Spleen (tissue), 13 donors: ENCODE measurements at places on chromosomes 2 and 18. TPM values are rescaled to one million over a fixed set of nuclear protein-coding genes. Genes with fewer than 3 reads are reported as not detected.

- H3K4me3 ChIP-seq = no peak overlapping the region
- no peaks in the 10 kb centered on the region for H3K36me3 ChIP-seq
- peaks cover 12% of the 10 kb centered on the region for H3K4me1 ChIP-seq
- no peak for DNase-seq
- H3K27ac ChIP-seq = no peak overlapping the region
These were observed 61.8 kb upstream of the ZC3H15 start for GRCh38 chr2:186424265-186424664.

The MZT2A gene
- total RNA-seq = 70.6 TPM

- DNase-seq = no peak
- no peak overlapping the region for H3K4me3 ChIP-seq
- peaks cover 7% of the 10 kb centered on the region for H3K27me3 ChIP-seq
- no peaks in the 10 kb centered on the region for H3K36me3 ChIP-seq
- no peak overlapping the region for H3K27ac ChIP-seq
- no peaks in the 10 kb centered on the region for H3K4me1 ChIP-seq
These were observed 114.3 kb downstream of the TPGS2 start for GRCh38 chr18:36714476-36714875.

The UGT1A4 gene
- total RNA-seq = not detected

The GATA6 gene
- 51.5 TPM for total RNA-seq

The EVA1A gene
- total RNA-seq = 10.6 TPM

DNA sequence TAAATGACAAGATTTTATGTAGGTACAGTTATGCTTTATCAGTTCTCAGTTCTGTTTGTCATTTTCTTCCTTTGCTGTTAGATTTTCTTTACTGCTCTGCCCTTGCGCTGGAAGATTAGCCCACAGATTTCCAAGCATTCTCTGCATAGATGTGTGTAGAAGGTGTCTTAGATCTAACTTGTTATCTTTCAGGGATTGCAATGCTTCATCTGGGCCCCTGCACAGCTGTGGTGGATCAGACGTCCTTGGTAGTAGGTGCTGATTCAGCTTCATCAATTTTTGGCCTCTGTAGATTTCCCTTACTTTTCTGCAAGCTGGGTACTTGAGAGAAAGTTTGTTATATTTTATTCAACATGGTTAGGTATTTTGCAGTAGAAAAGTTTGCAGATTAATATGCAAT is 115.3 kb upstream of the LINC00305 start:
- H3K4me1 ChIP-seq = no peaks in the 10 kb centered on the region
- H3K27ac ChIP-seq = no peak overlapping the region
- H3K27me3 ChIP-seq = no peaks in the 10 kb centered on the region
- H3K36me3 ChIP-seq = no peaks in the 10 kb centered on the region
- DNase-seq = no peak

The IL1R1 gene
- total RNA-seq = 75.8 TPM

The HOXD11 gene
- not detected for total RNA-seq

DNA sequence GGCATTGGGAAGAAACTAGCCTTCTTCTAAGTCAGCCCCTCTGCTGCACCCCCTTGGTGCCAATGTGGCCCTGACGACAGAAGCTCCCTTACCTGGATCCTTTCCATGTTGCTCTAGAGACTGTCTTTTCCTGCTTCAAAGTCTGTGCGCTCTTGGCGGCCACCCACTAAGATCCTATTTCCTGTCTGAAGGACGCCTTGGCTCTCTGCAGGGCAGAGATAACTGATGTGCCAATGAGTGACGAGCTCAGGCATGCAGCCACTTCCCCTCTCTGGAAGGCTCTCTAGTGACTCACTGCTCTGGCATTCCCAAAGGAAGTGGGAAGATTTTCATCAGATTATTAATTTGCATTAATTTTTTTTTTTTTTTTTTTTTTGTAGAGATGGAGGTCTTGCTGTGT is 273.5 kb downstream of the CDH20 start:
- no peak for DNase-seq
- H3K27ac ChIP-seq = peak overlapping the region; percentile 57
- peaks cover 11% of the 10 kb centered on the region for H3K4me1 ChIP-seq
- no peaks in the 10 kb centered on the region for H3K36me3 ChIP-seq

The SCN3A gene
- 6.0 TPM for total RNA-seq

GRCh38 chr2:197345846-197346370 is 35.3 kb upstream of the ANKRD44 start:
- H3K4me3 ChIP-seq = no peak overlapping the region
- DNase-seq = no peak
- H3K27me3 ChIP-seq = no peaks in the 10 kb centered on the region
- H3K27ac ChIP-seq = no peak overlapping the region
- no peaks in the 10 kb centered on the region for H3K4me1 ChIP-seq

GRCh38 chr2:143225931-143226330 is 96.7 kb downstream of the ARHGAP15 start:
- no peak overlapping the region for H3K27ac ChIP-seq
- no peak for DNase-seq
- H3K36me3 ChIP-seq = peaks cover 44% of the 10 kb centered on the region
- H3K27me3 ChIP-seq = no peaks in the 10 kb centered on the region
- no peak overlapping the region for H3K4me3 ChIP-seq

The FEV gene
- total RNA-seq = not detected

GRCh38 chr2:233395687-233396086 is 41.4 kb downstream of the DGKD start:
- H3K27me3 ChIP-seq = no peaks in the 10 kb centered on the region
- H3K36me3 ChIP-seq = peaks cover 90% of the 10 kb centered on the region
- H3K4me1 ChIP-seq = peaks cover 57% of the 10 kb centered on the region
- H3K27ac ChIP-seq = no peak overlapping the region
- no peak overlapping the region for H3K4me3 ChIP-seq

DNA sequence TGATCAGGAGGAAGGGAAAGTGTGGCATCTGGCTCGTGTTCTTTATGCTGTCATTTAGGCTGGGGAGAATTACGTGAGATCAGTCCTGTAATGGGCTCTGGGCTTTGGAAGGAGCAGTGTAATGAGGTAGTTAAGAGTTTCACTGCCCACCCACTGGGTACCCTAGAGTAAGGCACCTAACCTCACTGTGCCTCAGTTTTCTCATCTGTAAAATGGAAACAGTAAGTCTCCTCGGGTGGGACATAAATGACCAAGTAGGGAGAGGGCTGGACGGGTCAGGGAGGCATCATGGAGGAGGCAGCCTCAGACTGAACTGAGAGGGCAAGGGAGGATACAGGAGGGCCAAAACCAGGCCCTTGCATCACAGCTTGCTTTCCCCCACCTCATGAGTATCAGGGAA is 97.3 kb upstream of the MCFD2 start:
- no peak overlapping the region for H3K4me3 ChIP-seq
- peaks cover 51% of the 10 kb centered on the region for H3K36me3 ChIP-seq
- H3K4me1 ChIP-seq = peaks cover 51% of the 10 kb centered on the region
- no peaks in the 10 kb centered on the region for H3K27me3 ChIP-seq

The MC4R gene
- total RNA-seq = not detected

GRCh38 chr2:75598589-75599155 is 37.9 kb upstream of the EVA1A start:
- H3K36me3 ChIP-seq = no peaks in the 10 kb centered on the region
- no peaks in the 10 kb centered on the region for H3K4me1 ChIP-seq
- DNase-seq = no peak
- H3K27ac ChIP-seq = no peak overlapping the region

DNA sequence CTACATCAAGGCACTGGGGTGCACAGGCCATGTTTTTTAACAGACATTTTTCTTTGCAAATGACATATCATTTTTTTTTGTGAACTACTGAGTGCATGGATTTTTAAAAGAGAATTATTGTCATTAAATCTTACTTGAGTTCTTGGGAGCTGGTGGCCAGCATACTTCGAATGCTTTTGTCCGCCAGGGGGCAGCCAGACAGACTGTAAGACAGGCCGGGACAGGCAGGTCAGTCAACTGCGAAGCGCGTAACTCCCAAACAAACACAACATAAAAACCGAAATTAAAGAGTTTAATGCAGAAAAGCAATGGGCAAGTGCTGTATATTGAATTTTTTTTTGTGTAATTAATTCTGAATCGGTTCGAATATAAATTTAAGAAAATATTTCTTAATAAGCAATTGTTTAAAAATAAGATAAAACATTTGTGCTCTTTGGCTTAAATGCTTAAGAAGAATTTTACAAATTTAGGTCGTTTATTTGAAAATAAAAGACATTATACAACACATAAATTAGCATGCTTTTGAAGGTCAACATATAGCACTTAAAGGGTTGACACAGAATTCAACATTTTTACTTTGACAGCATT is 142.2 kb upstream of the PXDN start:
- H3K36me3 ChIP-seq = no peaks in the 10 kb centered on the region
- H3K4me3 ChIP-seq = no peak overlapping the region

The ACMSD gene
- total RNA-seq = not detected

GRCh38 chr2:232713505-232713904 is 16.4 kb downstream of the GIGYF2 start:
- no peak for DNase-seq
- H3K4me1 ChIP-seq = peaks cover 24% of the 10 kb centered on the region
- H3K27ac ChIP-seq = no peak overlapping the region
- no peak overlapping the region for H3K4me3 ChIP-seq
- H3K27me3 ChIP-seq = no peaks in the 10 kb centered on the region
- H3K36me3 ChIP-seq = peaks cover 88% of the 10 kb centered on the region

- peaks cover 10% of the 10 kb centered on the region for H3K36me3 ChIP-seq
- no peak for DNase-seq
- no peak overlapping the region for H3K4me3 ChIP-seq
- H3K4me1 ChIP-seq = peaks cover 33% of the 10 kb centered on the region
These were observed 1.2 kb downstream of the SMYD5 start for GRCh38 chr2:73215254-73215653.

DNA sequence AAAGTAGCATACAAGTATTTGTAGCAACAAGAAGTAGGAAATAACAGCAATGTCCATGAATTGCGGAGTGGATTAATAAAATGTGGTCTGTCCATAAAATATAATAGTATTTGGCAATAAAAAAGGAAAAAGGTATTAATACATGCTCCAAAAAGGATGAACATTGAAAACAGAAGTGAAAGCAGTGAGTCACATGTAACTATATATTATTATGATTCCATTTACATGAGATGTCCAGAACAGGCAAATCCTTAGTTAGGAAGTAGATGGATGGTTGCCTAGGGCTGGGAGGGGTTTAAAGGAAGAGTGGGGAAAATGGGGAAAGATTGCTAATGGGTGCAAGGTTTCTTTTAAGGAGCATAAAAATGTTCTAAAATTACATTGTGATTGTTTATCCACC is 44.5 kb downstream of the CCDC74A start:
- H3K4me3 ChIP-seq = no peak overlapping the region
- H3K4me1 ChIP-seq = no peaks in the 10 kb centered on the region
- DNase-seq = no peak
- H3K27me3 ChIP-seq = peaks cover 5% of the 10 kb centered on the region

DNA sequence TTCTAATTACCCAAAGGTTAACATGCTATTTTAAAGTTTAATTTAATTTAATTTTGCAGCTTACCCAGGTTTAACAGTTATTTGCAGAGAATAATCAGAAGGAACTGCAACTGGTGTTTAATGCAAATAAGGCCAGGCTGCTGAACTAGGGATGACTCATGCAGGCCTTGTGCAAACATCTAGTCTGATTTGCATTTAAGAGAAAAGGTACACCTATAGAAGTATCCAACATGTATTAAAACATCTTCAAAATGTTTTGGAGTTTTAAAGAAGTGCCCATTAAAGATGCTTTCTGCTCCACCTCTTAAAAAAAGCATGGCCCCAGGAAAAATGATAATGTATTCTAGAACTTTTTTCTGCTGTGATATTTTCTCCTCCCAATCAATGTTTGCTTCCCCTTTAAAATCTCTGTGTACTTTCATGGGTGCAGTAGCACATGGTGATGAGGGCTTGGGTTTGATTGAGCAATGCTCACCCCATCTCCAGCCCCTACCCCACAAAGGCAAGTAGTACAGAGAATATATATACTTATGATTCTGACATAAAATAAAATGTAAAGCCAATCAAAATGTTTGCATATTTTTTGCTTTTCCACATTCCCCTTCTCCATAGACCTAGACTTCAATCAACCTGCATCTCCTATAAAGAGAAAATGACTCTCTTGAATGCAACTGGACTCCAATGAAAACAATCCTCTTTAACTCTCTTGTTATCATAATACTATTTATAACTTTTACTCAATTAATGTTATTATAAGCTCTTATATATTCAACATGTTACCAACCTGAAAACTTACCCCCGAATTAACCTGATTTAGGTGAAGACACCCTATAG is 54.1 kb downstream of the ATP8B1 start:
- no peak overlapping the region for H3K4me3 ChIP-seq
- H3K27ac ChIP-seq = no peak overlapping the region
- H3K27me3 ChIP-seq = no peaks in the 10 kb centered on the region
- H3K4me1 ChIP-seq = no peaks in the 10 kb centered on the region
- DNase-seq = no peak

The RGPD3 gene
- 2.5 TPM for total RNA-seq

DNA sequence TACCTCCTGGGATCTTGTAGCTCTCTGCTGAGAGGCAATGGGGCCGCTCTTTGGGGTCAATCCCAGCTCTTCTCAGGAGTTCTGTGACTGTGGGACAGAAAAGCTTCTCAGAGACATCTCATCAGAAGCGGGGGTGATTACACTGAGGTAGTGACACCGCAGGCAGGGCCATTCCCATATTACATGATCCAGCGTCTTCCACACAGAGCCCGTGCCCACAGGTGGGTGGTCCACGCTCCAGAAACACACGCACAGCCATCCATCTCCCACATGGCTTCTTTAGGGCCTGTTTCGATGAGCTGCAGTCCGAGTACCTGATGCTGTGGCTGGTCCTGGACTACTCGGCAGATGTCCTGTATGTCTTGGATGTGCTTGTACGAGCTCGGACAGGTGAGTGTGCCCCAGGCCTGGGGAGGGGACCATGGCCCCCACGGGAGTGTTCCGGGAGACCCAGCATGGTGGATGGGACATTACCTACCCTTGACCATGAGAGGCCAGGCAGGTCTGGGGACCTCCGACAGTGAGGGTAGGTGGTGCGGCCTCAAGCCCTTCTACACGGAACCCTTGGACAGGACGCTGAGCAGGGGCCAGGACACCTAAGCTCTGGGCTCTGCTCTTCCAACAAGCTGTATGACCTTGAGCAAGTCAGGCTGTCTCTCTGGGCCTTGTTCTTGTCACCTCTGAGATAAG is 45.5 kb downstream of the CNGA3 start:
- no peak overlapping the region for H3K27ac ChIP-seq
- DNase-seq = no peak
- H3K4me3 ChIP-seq = no peak overlapping the region
- no peaks in the 10 kb centered on the region for H3K36me3 ChIP-seq

The C2orf72 gene
- not detected for total RNA-seq
